ENCODE measurements at places on chromosomes 6 and 20.

DNA sequence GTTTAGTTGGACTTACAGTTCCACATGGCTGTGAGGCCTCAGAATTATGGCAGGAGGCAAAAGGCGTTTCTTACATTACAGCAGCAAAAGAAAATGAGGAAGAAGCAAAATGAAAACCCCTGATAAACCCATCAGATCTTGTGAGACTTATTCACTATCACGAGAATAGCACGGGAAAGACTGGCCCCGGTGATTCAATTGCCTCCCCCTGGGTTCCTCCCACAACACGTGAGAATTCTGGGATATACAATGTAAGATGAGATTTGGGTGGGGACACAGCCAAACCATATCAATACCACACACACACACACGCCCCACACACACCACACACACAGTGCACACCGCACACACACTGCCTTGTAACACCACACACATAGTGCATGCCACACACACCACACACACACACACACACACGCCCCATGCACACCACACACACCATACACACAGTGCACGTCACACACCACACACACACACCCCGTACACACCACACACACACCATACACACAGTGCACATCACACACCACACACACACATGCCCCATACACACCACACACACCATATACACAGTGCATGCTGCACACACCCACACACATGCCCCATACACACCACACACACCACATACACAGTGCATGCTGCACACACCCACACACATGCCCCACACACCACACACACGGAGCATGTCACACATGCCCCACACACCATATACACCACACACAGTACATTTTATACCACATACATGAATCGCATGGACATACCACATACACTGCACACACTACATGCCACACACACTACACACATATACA is 310.5 kb downstream of the TAF4 start:
- DNase-seq: no peak

GRCh38 chr6:105109955-105110895 is 69.6 kb downstream of the POPDC3 start:
- DNase-seq: no peak

- DNase-seq: no peak
Observed at GRCh38 chr6:42690151-42690702, 32.2 kb downstream of the PRPH2 start.

DNA sequence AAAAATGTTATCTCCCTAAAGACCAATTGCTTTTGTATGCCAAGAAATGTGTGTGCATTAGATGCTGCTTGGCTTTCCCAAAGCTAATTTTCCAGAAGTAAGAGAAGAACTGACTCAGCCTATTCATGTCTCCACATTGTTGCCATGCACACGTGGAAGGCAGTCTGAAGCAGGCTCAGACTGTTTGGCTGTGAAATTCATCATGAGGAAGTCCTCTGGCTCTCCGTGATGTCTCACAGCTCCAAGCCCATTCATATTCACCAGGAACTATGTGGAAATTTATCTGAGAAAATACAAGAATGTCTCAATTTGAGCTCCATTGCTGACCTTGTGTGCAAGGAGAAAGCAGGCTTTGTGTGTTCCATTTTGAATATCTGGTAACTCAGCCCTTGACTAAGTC is 1022.2 kb upstream of the GJE1 start:
- peak; percentile 21 for DNase-seq

DNA sequence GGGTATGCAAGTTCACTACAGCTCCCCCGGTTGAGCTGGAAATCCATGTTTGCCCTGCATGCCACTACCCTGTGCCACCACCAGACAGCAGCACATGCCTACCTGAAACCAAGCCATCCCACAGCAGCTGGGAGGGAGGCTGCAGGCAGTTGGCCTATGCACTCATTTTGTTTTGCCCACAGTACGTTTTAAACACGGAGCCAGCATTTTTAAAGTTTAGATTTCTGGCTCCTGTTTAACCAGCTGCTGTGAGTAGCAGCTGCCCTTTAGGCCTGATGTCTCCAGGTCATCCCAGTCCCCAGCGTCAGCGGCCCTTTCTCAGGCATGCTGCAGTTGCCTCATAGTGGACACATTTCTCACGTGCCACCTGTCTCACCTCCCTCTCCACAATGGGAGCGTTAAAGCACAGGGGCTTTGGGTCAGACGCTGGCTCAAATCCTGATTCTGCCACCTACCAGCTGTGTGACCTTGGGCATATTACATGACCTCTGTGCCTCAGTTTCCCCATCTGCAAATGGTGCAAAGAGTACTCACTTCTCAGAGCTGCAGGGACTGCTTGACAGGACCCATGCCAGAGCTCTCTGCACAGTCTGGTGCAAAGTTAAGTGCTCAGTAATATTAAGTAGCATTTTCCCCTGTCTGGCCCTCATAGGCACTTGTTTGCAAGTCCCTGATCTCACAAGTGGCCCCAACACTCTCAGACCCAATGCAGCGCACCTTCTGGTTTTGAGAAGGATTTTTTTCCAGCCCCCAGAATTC is 8.2 kb upstream of the UBE2V1 start:
- DNase-seq: no peak

- DNase-seq: no peak
Observed at GRCh38 chr20:36298795-36299339, 7.3 kb upstream of the DLGAP4 start.

DNA sequence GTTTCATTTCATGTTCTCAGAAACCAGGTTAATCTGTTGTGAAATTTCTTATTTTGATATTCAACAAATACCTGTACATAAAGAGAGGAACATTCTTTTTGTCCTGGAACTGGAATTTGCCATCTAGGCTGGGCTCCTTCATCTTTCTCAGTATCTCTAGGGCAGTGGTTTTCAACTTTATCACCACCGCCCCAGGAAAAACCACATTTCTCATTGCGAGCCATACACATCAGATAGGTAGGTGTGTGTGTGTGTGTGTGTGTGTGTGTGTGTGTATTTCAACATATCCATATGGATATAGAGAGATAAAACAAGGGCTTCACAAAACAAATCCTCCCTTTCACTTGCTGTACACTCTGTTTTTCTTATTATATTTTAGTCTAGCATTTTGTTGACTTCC is 24.1 kb downstream of the BFSP1 start:
- no peak for DNase-seq

DNA sequence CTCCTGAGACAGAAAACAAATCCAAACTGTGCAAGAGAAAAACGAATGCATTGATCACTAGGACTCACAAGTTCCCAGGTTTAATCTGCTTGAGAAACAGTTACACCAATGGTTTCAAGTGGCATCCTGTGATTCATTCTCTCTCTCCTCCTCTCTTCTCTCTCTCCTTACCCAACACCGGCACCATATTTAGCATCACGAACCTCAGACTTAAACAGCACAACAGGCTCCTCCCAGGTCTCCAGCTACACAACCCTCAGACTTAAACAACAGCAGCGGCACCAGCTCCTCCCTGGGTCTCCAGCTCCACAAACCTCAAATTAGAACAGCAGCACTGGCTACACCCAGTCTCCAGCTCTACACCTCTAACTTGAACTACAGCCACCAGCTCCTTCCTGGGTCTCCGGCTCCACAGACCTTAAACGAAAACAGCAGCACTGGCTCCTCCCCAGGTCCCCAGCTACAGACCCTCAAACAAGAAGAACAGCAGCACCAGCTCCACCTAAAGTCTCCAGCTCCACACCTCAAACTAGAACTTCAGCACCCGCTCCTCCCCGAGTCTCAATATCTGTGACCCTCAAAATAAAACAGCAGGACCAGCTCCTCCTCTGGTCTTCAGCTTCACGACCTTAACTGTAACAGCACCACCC is 355.9 kb downstream of the PREX1 start:
- no peak for DNase-seq

DNA sequence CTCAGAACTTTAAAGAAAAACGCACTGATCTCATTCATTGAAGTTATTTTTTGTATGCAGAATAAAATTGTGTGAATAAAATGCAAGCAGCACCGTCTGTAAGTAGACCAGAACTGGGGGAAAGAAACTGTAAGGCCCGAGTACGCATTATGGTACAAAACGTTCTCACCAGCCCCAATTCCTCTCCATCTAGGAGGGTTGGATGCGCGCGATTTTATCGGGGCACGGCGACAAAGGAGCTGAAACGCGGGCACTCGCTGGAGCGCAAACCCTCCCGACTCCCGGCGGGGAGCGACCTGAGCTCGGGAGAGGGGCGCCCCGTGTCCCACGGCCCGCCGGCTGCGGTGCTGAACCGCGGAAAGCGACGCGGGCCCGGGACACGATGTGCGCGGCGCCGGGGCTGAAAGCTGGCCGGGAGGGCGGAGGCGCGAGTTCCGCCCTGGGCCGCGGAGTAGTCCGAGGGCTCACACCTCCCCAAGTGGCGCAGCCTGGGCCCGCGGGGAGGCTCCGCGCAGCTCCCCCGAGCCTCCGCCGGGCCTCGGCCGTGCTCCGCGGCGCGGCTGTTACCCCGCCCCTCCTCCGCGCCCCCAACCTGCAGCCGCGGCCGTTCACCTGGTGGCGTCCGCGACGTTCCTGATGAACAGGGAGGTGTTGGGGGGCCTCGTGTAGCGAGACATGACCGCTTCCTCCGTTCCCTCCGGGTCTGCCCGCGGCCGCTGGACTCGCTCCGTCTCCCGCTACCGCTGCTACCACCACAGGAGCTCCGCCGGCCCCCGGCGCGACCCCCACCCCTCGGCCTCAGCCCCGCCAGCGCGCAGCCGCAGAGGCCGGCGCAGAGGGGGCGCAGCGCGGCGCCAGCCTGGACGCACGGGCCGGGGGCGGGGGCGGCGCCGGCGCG is at the start of gene SRSF12:
SRSF12 (minus strand) TSS at position 861 of the 898 bp plus-strand sequence; CDS start at position 677, 184 bp downstream.
- no peak for DNase-seq

- no peak for DNase-seq
Observed at GRCh38 chr20:18578581-18578980, 9.3 kb upstream of the DTD1 start.

GRCh38 chr20:18739751-18740166 is 73.8 kb upstream of the SCP2D1 start:
- peak; percentile 71 for DNase-seq

DNA sequence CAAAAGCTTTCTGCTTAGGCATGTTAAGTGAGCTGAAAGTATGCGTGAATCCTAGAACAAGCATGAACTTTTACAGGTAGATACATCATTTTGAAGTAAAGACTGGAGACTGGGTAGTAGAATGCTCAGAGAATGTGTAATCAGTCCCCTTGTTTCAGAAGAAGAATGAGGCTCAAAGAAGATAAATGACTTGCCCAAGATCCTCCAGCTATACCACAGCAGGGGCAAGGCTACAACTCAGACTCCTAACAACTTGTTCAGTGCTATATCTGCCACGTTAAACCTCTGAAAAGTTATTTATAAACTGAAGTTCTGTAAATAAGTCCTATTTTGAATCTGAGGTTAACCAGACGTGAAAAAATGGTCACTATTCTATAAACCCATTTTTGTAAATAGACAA is 2.9 kb downstream of the RIPOR2 start:
- no peak for DNase-seq

DNA sequence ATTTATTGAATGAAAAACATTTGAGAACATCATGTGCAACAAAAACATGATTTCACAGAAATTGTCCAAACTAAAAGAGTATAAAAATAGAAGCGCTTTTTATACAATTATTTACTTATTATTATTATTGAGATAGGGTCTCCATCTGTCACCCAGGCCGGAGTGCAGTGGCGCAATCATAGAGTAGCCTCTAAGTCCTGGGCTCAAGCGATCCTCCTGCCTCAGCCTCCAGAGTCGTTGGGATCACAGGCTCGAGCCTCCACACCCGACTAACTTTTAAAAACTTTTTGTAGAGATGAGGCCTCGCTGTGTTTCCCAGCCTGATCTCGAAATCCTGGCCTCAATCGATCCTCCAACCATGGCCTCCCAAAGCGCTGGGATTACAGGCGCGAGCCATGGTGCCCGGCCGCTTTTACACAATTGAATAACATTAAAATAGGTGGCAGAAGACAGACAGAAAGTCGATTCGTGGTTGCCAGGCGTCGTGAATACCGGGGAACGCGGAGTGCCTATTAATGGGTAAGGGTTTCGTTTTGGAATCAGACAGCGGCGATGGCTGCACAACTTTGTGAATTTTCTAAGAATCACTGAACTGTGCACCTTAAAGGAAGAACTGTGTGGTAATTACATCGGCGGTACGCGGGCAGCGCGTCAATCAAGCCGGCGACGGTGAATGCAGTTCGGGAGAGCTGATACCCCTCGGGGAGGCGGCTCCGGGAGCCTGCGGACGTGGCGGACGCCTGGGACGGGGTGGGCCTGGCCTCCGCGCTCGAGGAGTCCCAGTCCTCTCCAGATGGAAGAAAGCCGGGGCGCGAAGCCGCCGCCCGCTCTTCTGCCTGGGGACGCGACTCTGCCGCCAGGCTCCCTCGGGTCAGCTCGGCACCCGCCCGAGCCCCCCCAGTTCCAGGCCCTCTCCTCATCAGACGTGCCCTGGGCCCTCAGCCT is 807 bp downstream of the TBC1D20 start:
- no peak for DNase-seq

- no peak for DNase-seq
Observed at GRCh38 chr6:37727996-37728395, 30.3 kb upstream of the MDGA1 start.

DNA sequence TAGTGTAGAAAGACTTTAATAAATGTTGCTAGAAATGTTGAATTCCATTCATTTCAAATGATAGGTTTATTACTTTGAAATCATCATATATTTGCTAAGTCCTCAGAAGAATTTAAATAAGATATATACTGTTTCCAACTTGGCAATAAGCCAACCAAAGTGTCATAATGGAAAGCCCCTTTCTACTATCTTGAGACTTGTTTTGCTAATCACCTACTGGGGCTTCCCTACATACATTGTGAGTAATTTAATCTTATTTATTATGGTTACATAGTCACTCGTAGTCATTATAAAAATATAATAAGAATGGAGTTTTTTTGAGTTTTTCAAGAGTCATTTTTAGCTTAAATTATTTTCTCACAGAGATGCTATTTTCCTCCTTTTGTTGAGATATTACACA is 20.7 kb downstream of the COL19A1 start:
- DNase-seq: no peak

GRCh38 chr6:13346245-13346644 is 17.9 kb upstream of the TBC1D7 start:
- no peak for DNase-seq

GRCh38 chr6:134651519-134651918 is 298.4 kb downstream of the ALDH8A1 start:
- DNase-seq: no peak

- no peak for DNase-seq
Observed at GRCh38 chr6:1700278-1700967, 90.7 kb downstream of the FOXC1 start.

- no peak for DNase-seq
Observed at GRCh38 chr20:63573647-63574131, 350 bp downstream of the HELZ2 start.

- no peak for DNase-seq
Observed at GRCh38 chr6:120872262-120872578, 462.1 kb downstream of the TBC1D32 start.
